ENCODE measurements at places on chromosomes 11 and 22.

DNA sequence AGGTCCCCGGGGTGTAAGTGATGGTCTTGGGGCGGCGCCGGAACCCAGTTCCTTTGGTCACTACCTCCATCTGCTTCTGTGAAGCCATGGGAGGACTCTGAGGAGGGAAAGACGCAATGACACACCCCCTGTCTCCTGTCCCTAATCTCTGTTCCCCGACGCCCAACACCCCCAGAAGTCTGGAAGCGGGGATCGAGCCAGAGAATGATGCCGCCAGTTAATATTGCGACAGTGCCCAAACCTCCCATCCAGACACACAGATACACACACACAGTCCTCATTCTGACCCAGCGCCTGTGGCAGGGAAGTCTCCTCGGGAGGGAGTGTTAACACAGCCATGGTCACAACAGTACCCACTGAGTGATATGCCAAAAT lies 352 bp downstream of the C22orf23 start:
- no peak for DNase-seq

GRCh38 chr11:17602105-17603001 lies 55.3 kb downstream of the OTOG start:
- DNase-seq, result no peak

GRCh38 chr11:70597751-70598625 lies 199.7 kb downstream of the CTTN start:
- DNase-seq, result no peak

DNA sequence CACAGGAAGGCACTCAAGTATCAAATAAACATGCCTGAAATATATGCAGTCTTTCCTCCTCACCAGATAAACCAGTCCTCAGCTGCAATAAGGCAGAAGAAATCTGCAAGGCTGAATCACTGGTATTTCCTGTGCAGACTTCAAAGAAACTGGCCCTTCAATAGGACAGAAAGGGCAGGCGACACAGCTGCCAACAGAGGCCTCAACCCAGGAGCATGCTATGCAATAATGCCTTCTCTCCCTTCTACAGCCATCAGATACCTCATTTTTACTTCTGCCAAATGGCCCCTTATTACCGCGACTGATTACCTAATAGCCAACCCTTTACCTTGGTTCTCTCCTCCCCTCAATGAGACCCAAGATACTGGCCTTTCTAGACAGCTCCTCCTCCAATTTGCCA lies 8.0 kb downstream of the NUMA1 start:
- no peak for DNase-seq

DNA sequence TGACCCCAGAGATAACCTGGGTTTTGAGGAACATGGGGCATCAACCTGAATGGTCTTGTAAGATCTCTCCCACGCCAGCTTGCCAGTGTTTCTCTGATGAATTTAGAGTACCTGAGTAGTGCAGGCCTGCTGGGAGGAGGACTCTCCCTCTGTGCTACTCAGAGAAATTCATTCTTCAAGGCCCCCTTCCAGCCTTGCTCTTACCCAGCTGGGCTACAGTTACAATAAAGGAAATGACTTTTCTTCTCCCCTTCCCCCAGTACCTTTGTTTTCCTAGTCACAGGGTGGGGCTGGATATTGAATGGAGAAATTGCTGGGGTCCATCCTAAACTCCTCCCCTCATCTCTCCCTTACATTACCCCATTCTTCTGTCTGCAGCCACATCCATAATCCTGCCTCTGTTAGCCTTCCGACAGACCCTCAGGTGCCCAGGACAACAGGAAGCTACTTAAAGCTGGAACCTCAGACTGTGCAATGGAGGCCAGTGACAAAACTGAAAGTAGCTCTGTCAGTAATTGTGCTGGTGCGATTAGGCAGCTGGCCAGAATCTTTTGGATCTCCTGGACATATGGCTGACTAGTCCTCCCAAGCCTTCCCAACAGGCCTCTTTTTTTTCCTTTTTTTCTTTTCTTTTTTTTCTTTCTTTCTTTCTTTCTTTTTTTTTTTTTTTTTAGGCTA lies 17.4 kb downstream of the LIMK2 start:
- DNase-seq, result no peak

DNA sequence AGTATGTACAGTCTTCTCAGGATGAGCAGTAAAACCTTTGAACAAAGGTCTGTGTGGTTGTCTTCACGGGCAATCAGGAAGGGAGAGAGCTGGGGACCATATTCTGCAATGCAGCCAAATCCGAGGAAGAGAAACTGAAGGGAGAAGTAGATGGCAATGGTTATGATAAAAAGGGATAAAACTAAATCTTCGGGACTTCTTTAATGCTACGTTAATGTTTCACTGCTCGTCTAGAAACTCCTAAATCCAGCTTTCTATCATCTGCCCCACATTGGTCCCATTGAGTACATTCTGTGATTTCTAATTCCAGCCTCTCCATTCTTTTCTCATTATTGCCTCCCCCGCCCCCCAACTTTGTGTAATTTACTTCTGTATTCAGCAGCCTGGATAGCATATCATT lies 1.7 kb downstream of the TIMM10B start:
- no peak for DNase-seq

GRCh38 chr22:50257451-50258360 lies 3.8 kb downstream of the MAPK12 start:
- DNase-seq, result no peak

- no peak for DNase-seq
Measured at GRCh38 chr11:69947059-69947792, 128.0 kb upstream of the FGF3 start.

DNA sequence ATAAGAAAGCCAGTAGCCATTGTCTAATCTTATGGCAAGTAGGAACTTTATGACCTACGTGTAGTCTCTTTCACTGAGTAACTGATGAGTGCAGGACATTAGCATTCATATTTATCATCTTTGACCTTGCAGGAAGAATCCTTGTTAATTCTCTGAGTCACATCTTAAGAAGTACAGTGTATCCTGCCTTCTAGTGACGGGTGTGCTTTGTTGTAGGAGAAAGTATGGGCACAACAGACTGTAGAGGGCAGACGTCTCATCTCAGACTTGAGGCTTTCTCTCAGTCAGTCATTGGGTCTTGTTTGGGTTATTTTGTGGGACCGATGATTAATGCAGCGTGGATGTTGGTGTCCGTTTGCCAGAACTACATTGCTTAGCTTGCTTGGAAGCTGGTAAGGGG lies 6.8 kb downstream of the RNF214 start:
- no peak for DNase-seq

GRCh38 chr22:35275580-35275979 lies 18.3 kb downstream of the HMGXB4 start:
- no peak for DNase-seq

GRCh38 chr11:44349328-44349727 lies 39.4 kb upstream of the ALX4 start:
- no peak for DNase-seq

GRCh38 chr11:103257360-103257759 lies 148.1 kb downstream of the DYNC2H1 start:
- no peak for DNase-seq

- DNase-seq, result no peak
Measured at GRCh38 chr22:22871536-22872278, 15.9 kb upstream of the IGLL5 start.

DNA sequence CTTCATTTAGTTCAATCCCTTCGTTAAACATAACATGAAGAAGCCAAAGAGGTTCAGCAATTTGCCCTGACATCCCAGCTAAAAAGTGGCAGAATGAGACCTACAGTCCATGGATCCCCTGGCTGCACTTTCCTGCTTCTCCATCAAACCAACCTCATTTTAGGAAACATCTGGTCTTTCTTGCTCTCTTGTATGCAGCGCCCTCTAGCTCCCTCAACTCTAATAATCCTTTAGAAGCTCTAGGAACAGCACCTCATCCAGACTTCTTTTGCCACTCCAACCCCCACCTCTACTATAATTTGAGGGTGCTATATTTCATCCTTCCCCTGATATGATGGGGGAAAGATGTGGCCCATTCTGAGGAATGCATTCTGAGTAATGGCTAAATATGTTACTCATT lies 7.4 kb downstream of the CNTF start:
- no peak for DNase-seq

DNA sequence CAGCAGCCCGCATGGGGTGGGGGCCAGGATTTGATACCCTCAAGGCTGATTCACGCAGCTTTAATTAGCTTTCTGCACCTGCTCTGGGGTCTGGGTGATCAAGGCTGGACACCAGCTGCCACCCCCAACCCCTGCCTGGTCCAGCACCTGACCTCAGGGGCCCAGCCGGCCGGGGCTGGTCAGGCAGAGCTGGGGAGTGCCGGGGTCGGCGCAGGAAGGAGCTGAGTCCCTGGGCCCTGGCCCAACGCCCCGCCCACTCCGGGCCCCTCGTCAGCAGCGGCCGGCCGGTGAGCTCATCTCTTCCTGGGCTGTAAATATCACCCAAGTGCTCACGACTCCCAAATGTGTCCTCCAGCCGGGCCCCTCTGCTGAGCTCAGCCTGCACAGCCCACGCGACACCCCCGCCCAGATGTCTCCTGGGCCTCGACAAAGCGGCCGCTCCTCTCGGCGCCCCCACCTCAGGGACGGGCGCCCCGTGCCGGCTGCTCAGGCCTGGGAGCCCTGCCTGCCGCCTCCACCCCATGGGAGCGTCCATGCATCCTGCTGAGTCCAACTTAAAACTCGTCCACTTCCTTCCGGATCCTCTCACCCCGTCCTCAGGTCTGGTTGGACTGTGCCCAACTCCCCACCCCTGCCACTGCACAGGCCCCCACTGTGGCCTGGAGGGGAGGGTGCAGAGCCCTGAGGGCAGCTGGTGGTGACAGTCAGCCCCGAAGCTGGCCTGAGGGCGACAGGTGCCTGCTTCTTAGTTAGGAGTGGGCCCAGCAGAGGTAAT lies 29.0 kb downstream of the RTN4R start:
- DNase-seq, result no peak

DNA sequence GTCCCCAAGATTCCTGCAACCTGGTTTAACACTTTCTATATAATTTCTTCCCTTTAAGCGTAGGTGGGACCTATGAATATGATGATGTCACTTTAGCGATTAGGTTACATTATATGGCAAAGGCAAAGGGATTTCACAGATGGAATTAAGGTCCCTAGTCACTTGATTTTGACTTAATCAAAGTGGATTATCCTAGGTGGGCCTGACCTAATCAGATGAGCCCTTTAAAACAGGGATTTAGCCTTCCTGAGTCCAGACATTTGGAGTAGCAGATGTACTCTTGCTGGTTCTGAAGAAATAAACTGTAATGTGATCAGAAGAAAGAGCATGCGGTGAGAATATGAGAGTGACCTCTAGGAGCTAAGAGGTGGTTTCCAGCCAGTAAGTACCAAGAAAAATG lies 67.8 kb upstream of the LIN7C start:
- DNase-seq, result no peak

DNA sequence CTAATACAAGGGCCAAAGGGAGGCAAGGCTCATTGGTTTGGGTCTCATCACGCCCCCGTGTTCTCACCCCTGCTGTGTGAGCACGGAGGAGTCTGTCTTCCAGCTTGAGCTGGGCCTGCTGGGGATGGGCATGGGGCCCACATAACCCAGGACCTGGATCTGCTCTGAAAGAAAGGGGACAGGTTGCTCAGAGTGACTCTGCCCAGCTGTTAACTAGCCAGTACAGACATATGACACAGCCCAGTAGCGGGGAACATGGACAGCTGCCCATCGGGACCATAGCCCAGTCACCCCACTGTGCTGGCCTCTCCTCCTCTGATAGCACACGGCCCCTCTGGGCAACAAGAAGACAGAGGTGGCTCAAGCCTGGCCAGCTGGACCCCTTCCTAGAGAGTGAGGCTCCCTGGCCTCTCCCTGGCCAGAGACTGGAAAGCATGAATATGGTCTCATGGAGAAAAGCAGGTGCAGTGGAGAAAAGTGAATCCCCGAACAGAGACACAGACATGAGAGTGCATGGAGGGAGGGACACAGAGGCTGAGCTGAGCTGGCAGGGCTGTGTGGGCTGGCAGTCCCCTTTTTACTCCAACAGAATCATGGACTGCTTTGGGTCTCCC lies 973.9 kb downstream of the BRD1 start:
- no peak for DNase-seq

GRCh38 chr11:12074529-12075195 lies 35.7 kb upstream of the MICAL2 start:
- DNase-seq, result no peak

DNA sequence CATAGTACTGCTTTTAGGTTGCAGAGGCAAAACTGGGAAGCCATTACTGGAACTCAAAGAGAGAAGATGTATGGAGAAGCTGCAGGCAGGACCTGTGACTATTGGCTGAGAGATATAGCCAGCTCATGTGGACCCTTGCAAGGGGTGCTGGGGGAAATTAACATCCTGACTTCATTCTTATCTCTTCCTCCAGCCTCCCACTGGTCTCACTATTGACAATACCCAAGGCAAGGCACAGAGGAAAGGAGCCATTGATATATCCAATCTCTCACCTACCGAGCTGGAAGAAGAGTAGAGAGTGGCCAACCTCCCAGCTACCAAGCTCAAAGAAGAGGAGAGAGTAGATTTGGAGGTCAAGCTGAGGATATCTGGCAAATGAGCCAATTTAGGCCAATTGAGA lies 36.8 kb upstream of the ZBED5 start:
- no peak for DNase-seq

- DNase-seq, result no peak
Measured at GRCh38 chr22:38970551-38970950, 11.6 kb upstream of the APOBEC3B start.

DNA sequence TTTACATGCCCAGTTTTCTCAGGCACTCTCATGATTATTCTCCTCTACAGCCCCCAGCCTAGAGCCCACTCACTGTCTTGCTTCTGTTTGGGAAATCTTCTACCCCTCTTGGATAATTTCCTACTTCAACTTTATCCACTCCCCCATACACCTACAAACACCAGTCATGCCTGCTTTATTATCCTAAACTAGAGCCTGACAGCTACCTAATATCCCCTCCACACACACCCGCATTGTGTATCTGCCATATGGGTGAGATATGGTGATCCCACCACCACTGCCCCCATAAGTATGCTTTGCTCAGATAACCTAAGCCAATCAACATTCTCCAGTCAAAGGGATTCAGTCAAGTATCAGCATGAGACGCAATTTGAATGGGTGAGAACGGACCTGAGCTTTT lies 15.3 kb upstream of the FJX1 start:
- no peak for DNase-seq

DNA sequence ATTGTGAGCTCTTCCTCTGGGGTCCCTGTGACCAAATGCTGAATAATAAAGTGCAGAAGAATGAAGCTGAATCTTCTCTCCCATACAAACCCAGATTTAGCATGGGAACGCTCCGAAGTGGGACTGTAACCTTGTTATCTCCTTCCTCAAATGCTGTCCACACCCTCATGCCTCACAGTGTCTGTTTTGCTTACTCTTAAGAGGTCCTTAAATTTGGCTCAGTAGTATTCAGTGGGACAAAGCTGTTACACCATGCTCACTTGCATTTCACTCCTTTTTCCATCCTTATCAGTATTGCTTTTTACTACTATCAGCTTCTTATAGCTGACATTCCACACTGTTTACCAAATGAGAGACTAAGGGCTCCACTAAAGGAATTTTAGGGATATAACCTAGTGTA lies 13.8 kb upstream of the AMOTL1 start:
- no peak for DNase-seq

DNA sequence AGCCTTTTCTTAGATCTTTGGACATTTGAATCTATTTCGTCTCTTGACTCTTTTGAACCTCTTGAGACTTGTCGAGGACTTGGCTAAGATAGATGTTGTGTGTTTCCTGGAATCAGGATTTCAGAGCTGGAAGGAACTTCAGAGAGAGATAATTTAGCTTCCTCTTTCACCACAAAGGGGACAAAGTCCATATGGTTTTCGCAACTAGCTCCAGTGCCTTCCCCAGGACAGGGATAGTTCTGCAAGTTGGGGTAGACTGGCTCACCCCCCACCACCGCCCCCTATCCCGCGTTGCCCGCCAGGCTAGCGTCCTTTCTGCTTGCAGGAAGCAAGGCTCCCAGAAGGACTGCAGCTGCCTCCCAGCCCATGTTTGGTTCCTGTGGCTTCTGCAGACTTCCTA lies 75.7 kb upstream of the MYO18B start:
- DNase-seq, result no peak
